ENCODE measurements at places on chromosomes 11 and 22. TPM values are rescaled to one million over a fixed set of nuclear protein-coding genes. Genes with fewer than 3 reads are reported as not detected.

The FAM180B gene
- total RNA-seq: 0.16 TPM

The DCHS1 gene
- 2.9 TPM for total RNA-seq

The APOA4 gene
- total RNA-seq: not detected

The MTNR1B gene
- total RNA-seq: not detected

The CARD16 gene
- total RNA-seq: 10.8 TPM

The PDGFB gene
- total RNA-seq: 4.6 TPM

The CALCA gene
- total RNA-seq: not detected

The VWCE gene
- total RNA-seq: 7.7 TPM

The YPEL1 gene
- total RNA-seq: 2.5 TPM

The POTEH gene
- total RNA-seq: not detected

The CFAP300 gene
- total RNA-seq: not detected

GRCh38 chr11:11498195-11498594 lies 123.6 kb downstream of the GALNT18 start:
- H3K36me3 ChIP-seq: no peaks in the 10 kb centered on the region
- H3K4me1 ChIP-seq: no peaks in the 10 kb centered on the region
- H3K27ac ChIP-seq: no peak overlapping the region
- H3K4me3 ChIP-seq: no peak overlapping the region
- H3K27me3 ChIP-seq: peaks cover 8% of the 10 kb centered on the region

DNA sequence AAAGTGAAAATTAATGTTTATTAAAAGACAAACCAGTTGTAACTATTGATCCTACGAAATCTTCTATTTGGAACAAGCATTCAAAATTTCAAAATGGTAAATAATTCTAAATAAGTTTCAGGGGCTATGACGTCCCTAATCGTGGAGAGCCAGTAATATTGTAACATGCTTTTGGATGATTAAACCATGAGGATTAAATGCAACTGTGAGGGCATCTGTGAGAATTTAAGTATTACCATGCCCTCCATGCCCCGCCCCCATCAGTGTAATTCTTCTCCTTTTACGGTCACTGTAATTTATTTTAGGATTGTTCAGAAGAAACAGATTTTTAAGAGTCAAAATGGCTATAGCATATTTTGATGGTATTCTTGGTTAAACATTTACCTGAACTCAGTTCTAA lies 133.2 kb downstream of the APOL5 start:
- no peak overlapping the region for H3K4me3 ChIP-seq
- H3K27ac ChIP-seq: no peak overlapping the region
- H3K27me3 ChIP-seq: no peaks in the 10 kb centered on the region
- no peaks in the 10 kb centered on the region for H3K4me1 ChIP-seq

DNA sequence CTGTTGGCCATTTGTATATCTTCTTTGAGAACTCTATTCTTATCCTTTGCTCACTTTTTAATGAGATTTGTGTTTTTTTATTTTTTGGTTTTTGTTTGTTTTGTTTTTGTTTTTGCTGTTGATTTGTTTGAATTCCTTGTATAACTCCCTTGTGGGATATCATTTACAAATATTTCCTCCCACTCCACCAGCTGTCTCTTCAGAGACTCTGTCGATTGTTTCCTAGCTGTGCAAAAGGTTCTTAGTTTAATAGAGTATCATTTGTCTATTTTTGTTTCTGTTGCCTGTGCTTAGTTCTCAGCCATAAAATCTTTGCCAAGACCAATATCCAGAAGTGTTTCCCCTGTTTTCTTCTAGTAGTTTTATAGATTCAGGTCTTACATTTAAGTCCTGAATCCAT lies 82.4 kb downstream of the ARHGAP32 start:
- no peak overlapping the region for H3K4me3 ChIP-seq
- H3K27me3 ChIP-seq: no peaks in the 10 kb centered on the region
- no peak for DNase-seq
- no peaks in the 10 kb centered on the region for H3K4me1 ChIP-seq

DNA sequence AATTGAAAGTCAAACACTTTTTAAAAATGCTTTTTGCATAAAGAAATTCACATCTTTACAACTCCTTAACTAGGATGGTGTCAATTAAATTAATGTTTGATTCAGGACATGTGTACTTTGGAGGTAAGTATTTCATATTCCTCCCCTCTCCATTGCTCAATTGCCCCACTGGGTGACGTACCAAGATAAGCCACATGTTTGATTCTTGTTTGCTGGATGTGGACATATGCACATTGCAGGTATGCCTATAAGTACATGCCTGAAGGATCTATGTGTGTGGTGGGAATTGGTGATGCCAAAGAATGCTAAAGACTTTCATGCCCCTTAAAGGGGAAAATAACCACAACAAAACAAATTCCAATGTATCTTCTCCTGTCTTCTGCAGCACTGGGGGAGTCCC lies 5.8 kb downstream of the CD44 start:
- peak overlapping the region; percentile 98 for H3K27ac ChIP-seq
- H3K27me3 ChIP-seq: no peaks in the 10 kb centered on the region
- H3K36me3 ChIP-seq: peaks cover 14% of the 10 kb centered on the region
- DNase-seq: no peak
- peaks cover 94% of the 10 kb centered on the region for H3K4me1 ChIP-seq

DNA sequence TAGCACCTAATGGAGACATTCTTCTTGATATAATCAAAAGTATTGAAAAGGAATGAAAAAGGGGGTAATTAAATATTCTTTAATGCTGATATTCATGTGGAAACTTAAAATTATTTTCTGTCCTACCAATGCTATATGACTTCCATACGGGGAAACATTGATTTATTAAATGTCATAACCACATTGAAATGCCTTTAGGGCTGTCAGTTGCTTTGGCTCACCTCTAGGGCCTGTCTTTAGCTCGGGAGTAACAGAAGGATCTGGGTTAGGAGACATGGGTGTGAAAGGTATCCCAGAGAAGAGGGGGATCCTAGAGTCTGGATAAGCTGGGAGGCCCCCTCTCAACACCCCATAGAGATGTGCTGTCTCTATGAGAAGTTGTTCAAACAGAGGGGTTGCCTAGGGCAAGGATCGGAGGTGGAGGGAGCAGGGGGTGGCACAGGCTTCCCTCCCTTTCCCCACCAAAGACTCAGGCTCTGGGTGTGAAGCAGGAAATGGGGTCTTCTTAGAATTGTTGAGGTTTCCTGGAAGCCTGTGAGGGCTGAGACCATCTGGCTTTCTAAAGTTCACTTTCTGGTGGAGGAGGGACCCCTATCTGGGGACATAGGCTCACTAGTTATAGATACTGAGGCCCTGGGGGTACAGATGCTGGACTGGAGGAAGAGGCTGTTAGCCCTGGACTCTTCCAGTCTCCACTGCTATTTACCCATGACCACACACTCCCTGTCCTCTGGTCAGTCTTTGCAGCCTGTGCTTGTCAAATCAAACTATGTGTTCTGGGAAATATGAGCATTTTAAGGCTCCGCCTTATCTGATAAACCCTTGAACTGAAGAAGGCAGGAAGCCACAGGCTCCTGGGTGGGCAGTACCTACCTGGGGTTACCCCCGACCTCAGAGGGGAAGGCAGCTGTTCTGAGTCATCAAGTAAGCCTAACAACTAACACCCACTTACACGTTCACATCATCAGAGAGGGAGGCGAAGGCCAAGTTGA lies 55.8 kb upstream of the RRAS2 start:
- H3K4me3 ChIP-seq: peak overlapping the region; percentile 80
- no peaks in the 10 kb centered on the region for H3K36me3 ChIP-seq
- H3K4me1 ChIP-seq: peaks cover 60% of the 10 kb centered on the region
- H3K27ac ChIP-seq: peak overlapping the region; percentile 71
- DNase-seq: peak; percentile 84
- H3K27me3 ChIP-seq: no peaks in the 10 kb centered on the region

DNA sequence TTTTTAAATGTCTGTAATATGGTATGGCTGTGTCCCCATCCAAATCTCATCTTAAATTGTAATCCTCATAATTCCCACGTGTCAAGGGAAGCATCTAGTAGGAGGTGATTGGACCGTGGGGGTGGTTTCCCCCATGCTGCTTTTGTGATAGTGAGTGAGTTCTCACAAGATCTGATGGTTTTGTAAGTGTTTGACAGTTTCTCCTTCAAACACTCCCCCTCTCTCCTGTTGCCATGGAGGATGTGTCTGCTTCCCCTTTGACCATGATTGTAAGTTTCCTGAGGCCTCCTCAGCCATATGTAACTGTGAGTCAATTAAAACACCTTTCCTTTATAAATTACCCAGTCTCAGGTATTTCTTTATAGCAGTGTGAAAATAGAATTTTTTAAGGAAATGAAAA lies 31.1 kb upstream of the CD44 start:
- peaks cover 52% of the 10 kb centered on the region for H3K4me1 ChIP-seq
- H3K27ac ChIP-seq: no peak overlapping the region
- no peak overlapping the region for H3K4me3 ChIP-seq
- H3K36me3 ChIP-seq: no peaks in the 10 kb centered on the region
- H3K27me3 ChIP-seq: no peaks in the 10 kb centered on the region
- DNase-seq: no peak

DNA sequence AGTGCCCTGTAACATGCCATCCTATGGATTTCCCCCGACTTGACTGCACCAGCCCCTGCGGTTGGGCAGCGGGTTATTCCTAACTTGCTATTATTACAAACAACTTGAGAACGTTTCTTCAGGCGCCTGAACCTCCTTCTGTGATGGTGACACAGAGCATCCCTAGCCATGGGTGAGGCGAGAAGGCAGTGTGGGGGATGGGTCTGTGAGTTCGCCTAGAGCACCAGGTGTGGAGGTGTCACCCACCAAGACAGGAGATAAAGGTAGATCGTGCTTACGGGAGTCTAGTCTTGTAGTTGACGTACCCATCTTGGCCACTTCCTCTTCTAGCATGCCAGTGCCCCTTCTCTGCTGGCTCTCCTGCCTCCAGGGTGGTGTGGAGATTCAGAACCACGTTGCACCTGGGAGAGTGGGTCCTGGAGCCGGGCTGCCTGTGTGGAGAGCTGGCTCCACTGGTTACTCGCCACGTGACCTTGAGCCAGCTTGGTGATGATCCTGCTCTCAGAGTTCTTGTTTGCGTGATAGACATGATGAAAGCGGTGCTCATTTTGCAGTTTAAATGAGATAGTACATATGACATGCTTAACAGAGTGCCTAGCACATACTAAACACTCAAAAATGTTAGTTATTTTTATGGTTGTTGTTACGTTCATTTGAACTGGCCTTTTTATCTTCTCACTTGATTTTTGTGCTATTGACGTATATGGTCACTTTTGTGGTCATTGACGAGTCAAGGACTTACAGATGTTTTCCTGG lies 37.8 kb downstream of the TBC1D22A start:
- peaks cover 31% of the 10 kb centered on the region for H3K4me1 ChIP-seq
- peaks cover 6% of the 10 kb centered on the region for H3K36me3 ChIP-seq
- peak overlapping the region; percentile 4 for H3K27ac ChIP-seq
- DNase-seq: no peak
- H3K27me3 ChIP-seq: no peaks in the 10 kb centered on the region

DNA sequence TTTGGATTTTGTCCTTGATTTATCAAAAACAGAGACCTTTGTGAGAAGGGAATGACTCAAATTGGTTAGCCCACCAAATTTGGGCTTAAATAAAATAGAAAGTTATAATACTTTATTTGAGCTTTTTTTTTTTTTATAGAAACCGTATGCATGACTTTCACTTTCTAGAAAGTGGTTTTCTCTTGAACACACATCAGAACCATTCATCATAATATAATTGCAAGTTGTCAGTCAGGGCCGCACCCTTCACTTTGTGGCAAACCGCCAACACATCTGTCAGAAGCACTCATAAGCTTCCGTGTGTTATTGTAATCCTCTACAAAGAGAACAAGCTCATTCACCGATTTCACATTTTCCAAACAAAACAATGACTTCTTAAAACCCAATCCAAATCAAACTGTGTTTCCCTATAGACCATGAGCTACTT lies 76.1 kb downstream of the SOX6 start:
- DNase-seq: no peak
- no peaks in the 10 kb centered on the region for H3K27me3 ChIP-seq
- no peak overlapping the region for H3K4me3 ChIP-seq
- H3K4me1 ChIP-seq: no peaks in the 10 kb centered on the region

- DNase-seq: no peak
- no peaks in the 10 kb centered on the region for H3K4me1 ChIP-seq
- no peak overlapping the region for H3K4me3 ChIP-seq
- H3K36me3 ChIP-seq: no peaks in the 10 kb centered on the region
- H3K27ac ChIP-seq: no peak overlapping the region
Observed at GRCh38 chr11:30254307-30255298, 23.8 kb downstream of the FSHB start.

- no peak for DNase-seq
- H3K4me3 ChIP-seq: no peak overlapping the region
- no peaks in the 10 kb centered on the region for H3K27me3 ChIP-seq
Observed at GRCh38 chr11:81071606-81072005, 1630.8 kb upstream of the TENM4 start.

GRCh38 chr11:133019545-133020371 lies 512.5 kb downstream of the OPCML start:
- H3K4me1 ChIP-seq: no peaks in the 10 kb centered on the region
- H3K36me3 ChIP-seq: no peaks in the 10 kb centered on the region
- DNase-seq: no peak

DNA sequence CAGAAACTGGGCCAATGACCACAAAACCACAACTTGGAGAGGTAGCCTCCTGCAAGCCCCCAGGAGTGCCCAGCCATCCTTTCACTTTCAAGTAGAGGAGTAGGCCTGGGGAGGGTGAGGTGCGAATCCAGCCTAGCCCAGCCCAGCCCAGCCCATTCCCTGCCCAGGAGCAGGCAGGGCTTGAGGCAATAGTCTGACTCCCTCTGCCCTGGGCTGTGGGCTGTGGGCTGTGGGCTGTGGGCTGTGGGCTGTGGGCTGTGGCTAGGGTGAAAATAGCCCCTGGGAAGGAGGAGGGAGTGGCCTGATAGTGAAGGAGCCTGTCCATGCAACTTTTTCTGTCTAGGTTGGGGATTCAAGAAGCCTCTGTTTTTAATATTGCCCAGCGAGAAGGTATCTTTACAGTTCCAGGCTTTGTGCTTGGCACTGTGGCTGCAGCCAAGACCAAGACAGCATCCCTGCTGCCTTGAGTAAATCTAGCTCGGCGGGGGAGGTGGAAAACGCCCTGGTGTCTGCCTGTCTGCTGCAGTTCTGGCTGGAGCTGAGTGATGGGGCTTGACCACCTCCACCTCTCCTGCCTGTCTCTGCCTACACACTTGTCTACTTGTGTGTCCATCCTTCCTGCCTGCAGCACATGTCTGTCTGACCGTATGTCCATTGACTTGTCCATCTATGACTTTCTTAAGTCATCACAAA lies 40.7 kb downstream of the LMO1 start:
- H3K27me3 ChIP-seq: peaks cover 5% of the 10 kb centered on the region
- no peaks in the 10 kb centered on the region for H3K36me3 ChIP-seq
- peaks cover 11% of the 10 kb centered on the region for H3K4me1 ChIP-seq
- H3K4me3 ChIP-seq: no peak overlapping the region
- peak; percentile 22 for DNase-seq
- no peak overlapping the region for H3K27ac ChIP-seq

GRCh38 chr11:27673979-27674663 lies 26.1 kb downstream of the BDNF start:
- H3K27me3 ChIP-seq: no peaks in the 10 kb centered on the region
- no peak overlapping the region for H3K27ac ChIP-seq
- no peaks in the 10 kb centered on the region for H3K4me1 ChIP-seq
- no peak overlapping the region for H3K4me3 ChIP-seq

GRCh38 chr11:129115652-129116586 lies 76.2 kb downstream of the ARHGAP32 start:
- H3K27ac ChIP-seq: no peak overlapping the region
- H3K36me3 ChIP-seq: no peaks in the 10 kb centered on the region
- no peaks in the 10 kb centered on the region for H3K27me3 ChIP-seq
- H3K4me1 ChIP-seq: no peaks in the 10 kb centered on the region
- H3K4me3 ChIP-seq: no peak overlapping the region
- DNase-seq: no peak

Data from activated T-cell treated with anti-CD3 and anti-CD28 coated beads, Interleukin-2, amount 50 U/mL, for 72 hours (primary cell).